ENCODE measurements at places on chromosomes 11 and 22.

GRCh38 chr11:17164361-17165246 lies 43.2 kb downstream of the PIK3C2A start:
- no peak for DNase-seq

DNA sequence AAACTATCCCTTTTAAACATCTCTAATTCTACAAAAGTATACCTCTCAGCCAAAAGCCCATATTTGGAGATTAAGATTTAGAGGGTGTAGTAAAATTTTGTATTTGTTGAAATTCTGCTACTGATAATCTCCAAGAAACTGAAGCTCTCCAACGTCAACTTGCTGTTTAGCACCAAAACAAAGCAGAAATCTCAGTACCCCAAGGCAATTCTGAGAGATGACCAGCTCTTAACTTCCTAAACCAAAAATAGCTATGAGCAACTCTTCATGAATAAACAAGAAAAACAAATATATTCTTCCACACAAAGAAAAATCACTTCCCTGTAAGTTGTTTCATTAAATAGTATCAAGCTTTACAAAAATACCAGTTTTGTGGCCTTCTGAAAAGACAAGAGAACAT lies 13.3 kb downstream of the RRAS2 start:
- DNase-seq, result no peak

DNA sequence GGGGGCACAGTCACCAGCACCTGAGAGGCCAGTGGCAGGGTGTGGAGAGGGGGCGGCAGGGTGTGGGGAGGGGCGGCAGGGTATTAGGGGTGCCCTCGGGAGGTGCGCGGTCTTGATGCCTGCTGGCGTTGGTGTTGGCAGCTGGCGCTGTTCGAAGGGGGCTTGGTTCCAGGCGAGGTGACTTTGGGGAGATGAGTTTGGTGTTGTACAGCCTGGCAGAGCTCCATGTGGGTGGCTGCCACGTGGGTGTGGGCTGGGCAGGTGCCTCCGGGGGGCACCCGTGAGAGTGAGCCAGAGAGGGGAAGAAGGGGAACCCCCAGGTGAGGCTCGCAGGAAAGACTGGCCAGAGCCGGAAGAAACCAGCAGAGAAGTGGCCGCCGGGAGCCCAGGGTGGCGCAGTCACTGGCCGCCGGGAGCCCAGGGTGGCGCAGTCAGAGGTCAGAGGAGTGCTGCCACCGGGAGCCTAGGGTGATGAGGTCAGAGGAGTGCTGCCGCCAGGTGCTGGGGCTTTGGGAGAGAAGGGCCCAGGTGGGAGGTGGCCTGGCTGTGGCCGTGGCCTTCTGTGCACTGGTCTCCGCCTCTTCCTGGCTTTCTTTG lies 44.7 kb downstream of the MUC6 start:
- DNase-seq, result no peak

DNA sequence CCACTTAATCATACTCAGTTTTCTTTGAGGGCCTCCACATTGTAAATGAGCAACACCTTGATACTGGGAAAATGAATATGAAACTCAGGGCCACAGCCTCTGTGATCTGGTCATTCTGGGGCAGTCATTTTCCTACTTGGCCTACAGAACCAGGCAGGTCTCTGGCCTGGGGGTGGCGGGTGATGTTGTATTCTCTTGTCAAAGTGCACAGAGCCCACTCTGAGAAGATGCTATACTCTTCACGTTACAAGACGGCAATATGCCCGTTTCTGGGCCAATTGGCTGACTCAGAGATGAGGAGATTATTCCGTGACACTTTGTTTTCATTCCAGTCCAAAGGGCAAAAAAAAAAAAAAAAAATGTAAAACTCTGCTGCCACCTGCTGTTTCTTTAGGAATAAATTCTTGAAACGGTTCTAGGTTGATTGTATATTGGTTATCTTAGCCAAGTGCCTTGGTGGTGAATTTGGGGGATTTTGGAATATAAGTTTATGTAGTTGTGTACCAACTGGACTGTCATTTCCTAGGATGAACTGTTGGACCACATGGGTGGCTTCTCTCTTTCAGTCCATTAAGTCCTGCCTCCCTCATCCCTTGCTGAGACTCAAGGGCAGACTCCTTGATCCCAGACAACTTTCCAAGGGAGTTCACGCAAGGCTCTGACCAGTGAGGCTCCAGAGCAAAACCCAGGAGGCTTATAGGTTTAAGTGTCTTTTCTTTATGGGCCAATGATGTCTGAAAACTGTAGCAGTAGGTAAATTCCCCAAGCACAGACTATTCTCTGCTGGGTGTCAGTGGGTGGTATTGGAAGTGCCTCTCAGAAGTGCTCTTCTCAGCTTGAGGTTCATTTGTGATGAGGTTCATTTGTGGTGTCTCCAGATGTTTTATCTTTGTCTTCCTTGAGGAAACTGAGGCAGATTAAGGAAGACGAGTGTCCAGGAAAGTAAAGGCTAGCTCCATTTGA lies 18.2 kb downstream of the ADM start:
- DNase-seq, result peak; percentile 65

DNA sequence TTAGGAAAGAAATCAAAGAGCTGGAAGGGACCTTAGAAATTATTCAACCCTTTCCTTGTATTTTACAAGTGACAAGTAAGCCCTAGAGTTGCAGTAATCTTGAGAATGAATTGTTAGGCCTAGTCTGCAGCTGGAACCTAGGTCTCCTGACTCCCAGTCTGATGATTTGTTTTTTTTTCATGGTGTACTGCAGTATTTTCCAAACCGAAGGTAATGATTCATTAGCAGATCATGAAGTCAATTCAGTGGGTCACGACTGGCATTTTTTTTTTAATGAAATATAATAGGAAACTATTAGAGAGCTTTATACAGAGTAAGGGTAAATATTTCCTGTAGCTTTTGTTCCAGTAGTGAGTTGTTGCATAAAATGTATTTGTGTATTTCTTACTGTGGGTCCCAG lies 42.8 kb downstream of the EXT2 start:
- DNase-seq, result no peak

Data from transverse colon (tissue), 4 donors.